ENCODE measurements at places on chromosomes 11 and 22.

GRCh38 chr22:42353883-42354727 lies 78.1 kb downstream of the NFAM1 start:
- no peak for DNase-seq

- no peak for DNase-seq
These were observed 194.6 kb upstream of the CARD18 start for GRCh38 chr11:105334025-105334714.

GRCh38 chr11:21896746-21897602 lies 295.9 kb upstream of the ANO5 start:
- no peak for DNase-seq

DNA sequence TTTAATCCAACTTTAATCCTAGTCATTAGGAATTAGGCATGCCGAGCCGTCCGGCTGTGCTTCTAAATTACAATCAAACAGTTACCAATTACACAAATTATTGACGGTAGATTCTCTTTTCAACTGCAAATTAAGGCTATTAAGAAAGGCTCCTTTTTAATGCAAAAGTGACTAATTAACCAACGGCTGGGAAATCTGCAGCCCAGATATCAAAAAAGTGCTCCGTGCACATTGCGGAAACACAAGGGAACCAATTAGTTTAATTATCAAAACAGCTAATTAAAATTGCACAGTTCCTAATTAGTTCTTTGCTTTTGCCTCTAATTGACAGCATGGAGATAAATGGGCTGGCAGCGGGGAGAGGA lies 19.4 kb upstream of the LMO1 start:
- no peak for DNase-seq
